ENCODE measurements at places on chromosomes 7 and 10.
A peak's percentile ranks its signal among the peaks of the same experiment; 100 is the strongest.

DNA sequence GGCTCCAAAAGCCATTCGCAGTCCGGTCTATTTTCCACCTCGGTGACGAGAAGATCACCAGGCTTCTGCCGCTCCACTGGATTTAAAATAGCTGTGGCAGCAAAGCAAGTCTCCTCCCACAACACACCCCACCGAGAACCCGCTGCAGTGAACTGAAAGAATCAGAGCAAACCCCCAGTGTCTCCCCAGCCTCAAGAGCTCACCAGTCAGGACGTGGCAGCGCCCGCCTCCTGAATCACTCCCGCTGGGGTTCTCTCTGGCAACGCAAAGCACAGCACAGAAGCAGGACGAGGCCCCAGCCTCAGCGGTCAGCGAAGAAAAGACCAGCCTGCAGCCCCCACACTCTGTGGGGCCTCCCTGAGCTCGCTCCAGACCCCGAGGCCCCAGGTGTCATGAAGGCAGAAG lies 126.1 kb upstream of the PPP2R2D start:
- no peak for DNase-seq

- no peak for DNase-seq
These were observed 86.5 kb upstream of the LRRN3 start for GRCh38 chr7:111004310-111004901.

DNA sequence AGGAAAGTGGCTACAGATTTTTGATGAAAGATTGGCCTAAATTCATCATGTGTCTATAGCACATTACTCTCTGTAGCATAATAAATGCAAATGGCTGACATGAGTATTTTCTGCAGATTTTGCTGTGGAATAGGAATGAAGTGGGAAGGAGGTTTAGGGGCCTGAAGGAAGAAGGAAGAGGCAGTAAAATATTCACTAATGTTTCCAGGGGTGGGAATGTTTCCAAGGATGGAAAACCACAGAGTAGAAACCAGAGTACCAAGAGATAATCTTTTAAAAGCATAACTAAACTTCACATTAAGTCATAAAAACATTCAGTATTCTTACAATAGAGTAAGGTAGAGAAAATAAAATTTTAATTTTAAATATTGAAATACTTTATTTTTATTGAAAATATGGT lies 267.8 kb downstream of the BICC1 start:
- DNase-seq: no peak

GRCh38 chr7:7761340-7761973 lies 43.0 kb upstream of the RPA3 start:
- DNase-seq: peak; percentile 47

DNA sequence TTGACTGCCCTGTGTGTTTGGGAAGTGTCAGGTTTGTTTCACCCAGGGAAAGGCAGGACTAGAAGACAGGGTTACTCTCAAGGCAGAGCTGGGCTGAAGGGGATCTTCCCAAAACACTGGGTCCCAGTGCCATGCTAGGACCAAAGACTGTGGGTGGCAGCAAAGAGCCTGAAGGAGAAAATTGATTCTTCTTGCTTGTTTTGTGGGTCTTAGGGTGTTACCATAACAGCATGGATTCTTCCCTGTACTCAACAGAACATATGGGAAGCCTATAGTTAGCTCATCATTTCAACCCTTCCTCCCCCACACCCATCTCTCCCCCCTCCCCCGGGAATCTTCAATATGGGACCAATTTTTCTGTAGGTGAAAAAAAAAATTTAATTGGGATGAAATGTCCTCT lies 42.3 kb downstream of the TEX36 start:
- DNase-seq: no peak

- DNase-seq: no peak
These were observed 8.3 kb upstream of the DENND10 start for GRCh38 chr10:119095640-119096039.

DNA sequence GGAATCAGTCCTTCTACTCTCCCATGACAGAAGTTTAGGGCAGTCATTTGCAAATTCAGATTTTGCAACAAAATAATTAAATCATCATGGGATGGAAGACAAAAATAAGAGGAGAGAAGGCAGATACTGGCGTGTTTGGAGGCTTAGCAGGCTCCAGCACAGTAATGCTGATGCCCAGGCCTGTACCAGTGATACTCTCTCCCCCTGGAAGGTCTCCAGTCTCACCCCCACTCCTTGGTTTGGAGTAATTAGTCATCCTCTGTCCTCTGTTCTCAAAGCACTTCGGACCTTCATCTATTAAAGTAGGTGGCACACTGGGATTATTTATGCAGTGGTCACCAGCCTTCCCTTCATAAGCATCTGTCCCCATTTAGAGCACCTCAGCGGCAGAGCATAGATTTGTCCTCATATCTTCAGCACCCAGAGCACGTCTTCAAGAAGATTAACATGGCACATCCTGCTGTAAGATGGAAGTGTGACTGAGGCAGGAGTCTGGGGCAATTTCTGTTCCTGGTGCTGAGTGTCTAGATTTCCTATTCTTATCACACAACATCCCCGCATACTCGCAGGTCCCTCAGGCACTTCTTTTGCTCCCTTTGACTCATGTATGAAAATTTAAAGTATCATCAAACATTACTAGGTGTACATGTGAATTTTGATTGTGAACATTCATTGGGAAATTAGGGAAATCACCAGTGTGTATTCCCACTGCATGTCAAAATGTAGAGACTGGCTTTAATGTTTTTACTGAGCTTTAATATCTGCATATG lies 31.3 kb upstream of the TRIL start:
- DNase-seq: no peak

DNA sequence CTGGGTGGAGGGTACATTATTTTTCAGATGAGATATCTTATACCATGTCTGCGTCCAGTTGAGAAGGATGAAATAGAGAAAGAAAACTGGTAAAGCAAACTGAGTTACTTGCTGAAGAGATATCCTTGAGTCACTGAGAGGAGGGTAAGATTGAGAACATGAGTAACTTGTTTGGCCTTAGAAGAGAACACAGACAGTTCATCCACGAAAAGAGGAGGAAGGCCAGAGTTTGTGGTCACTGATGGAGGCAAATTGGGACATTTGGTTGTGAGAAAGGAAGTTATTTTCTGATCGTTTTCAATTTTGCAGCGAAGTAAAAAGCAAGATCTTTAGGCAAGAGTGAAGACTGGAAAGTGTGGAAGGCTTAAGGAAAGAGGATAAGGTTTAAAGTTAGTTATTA lies 15.6 kb downstream of the MBL2 start:
- no peak for DNase-seq

- DNase-seq: no peak
These were observed 26.8 kb upstream of the BTBD16 start for GRCh38 chr10:122244001-122244975.

DNA sequence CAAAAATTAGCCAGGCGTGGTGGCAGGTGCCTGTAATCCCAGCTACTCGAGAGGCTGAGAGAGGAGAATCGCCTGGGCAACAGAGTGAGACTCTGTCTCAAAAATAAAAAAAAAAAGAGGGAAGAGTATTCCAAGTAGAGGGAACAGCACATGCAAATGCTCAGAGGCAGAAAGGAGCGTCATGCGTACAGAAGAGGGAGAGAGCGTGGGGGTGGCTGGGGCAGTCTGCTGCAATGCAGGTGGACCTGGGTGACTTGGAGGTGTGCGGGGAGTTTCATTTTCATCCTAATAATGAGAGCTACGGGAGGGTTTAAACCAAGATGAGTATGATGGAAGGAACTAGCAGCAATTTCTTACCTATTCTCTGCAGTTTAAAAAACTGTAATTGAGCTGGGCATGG lies 28.8 kb downstream of the CLIP2 start:
- DNase-seq: no peak

DNA sequence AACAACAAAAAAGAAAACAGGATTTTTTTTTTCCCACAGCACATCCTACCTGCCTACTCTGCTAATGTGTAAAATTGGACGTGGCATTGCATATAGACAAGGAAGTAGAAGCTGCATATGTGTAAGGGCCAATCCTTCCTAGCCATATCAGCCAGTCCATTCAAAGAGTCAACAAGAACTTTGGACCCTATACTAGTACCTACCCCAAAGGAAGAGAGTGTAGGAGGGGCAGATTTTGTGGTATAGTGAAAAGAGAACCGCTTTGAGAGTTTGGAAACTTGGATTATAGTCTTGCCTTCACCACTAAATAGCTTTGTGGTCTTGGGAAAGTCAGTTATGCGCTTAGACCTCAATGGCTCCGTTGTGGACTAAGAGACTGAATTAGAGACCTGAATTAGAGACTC lies 12.1 kb upstream of the MCU start:
- DNase-seq: no peak

GRCh38 chr7:82390936-82391335 lies 52.6 kb downstream of the CACNA2D1 start:
- DNase-seq: no peak

DNA sequence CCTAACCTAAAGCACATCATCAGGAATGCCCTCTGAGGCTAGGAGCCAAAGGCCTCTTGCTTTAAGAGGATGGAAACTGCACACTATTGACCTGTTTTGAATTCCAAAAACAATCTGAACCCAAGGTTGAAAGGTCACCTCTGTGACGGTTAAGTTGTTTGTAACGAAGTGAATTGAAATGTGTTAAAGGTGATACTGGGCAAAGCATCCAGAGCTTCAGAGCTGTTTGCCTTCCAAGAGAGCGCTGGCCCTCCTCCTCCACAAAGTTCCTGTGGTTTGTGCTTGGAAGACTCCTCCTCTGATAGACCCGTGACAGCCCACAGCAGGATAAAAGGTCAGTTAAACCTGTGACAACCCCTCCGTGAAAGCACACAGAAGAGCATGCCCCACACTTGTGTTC lies 133.7 kb upstream of the CTTNBP2 start:
- DNase-seq: peak; percentile 11

GRCh38 chr7:95169678-95170077 lies 154.7 kb downstream of the PON1 start:
- no peak for DNase-seq

GRCh38 chr7:76022026-76022780 lies 25.6 kb downstream of the STYXL1 start:
- DNase-seq: no peak

GRCh38 chr10:121684276-121684675 lies 86.0 kb upstream of the FGFR2 start:
- DNase-seq: no peak

DNA sequence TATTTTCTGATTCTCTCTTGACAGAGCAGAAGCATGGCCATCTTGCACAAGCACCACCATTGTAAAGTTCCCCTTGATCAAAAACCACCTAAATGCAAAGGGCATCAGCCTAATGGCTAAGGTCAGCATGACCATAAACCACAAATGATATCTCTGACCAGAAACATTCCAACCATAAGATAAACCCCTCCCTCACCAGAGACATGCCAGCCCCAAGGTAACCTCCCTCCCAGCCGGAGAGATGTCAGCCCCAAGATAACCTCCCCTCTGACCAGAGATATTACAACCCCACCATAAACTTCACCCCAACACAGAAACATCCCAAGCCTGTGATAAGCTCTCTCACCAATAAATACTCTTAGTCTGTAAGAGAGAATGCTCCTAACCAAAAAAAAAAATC lies 72.1 kb upstream of the CDK1 start:
- no peak for DNase-seq

- DNase-seq: peak; percentile 14
These were observed 28.4 kb upstream of the ZNF273 start for GRCh38 chr7:64874562-64875250.

GRCh38 chr10:121819049-121819448 lies 108.8 kb downstream of the ATE1 start:
- no peak for DNase-seq

DNA sequence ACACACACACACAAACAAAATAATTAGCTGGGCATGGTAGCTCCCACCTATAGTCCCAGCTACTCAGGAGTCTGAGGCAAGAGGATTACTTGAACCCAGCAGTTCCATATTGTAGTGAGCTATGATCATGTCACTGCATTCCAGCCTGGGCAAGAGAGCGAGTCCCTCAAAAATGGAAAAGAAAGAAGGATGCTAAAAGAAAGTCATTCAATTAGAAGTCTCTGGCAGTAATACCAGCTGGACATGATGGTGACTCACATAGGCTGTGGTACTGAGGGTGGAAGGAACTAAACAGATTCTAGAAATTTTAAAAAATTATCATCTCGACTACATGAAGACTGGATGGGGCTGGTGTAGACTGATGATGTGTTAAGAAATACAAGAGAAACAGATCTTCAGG lies 385.3 kb downstream of the ETV1 start:
- DNase-seq: no peak

- DNase-seq: no peak
These were observed 13.1 kb upstream of the SAMD9L start for GRCh38 chr7:93161181-93161762.

DNA sequence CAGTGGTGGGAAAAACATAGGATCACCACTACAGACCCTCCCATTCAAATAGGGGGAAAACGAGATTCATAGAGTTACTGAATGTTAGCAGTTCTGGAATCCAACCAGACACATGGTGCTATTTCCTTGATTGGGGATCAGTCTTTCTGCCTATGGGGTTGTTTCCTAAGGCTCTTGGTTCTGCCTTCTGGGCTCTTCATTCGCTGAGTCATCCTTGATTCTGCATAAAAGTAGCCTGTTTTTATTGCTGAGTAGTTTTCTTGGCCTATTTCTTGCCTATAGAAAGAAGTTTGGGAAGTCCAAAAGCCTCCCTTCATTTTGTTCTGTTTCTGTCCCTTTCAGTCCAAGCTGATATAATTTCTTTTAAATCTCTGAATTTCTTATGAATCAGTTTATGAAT lies 99.3 kb upstream of the OIT3 start:
- peak; percentile 32 for DNase-seq

- DNase-seq: no peak
These were observed 22.7 kb upstream of the FRMD4A start for GRCh38 chr10:14353291-14353913.

- no peak for DNase-seq
These were observed 29.5 kb downstream of the WASL start for GRCh38 chr7:123719197-123719721.

- no peak for DNase-seq
These were observed 17.2 kb downstream of the INHBA start for GRCh38 chr7:41685684-41686083.

DNA sequence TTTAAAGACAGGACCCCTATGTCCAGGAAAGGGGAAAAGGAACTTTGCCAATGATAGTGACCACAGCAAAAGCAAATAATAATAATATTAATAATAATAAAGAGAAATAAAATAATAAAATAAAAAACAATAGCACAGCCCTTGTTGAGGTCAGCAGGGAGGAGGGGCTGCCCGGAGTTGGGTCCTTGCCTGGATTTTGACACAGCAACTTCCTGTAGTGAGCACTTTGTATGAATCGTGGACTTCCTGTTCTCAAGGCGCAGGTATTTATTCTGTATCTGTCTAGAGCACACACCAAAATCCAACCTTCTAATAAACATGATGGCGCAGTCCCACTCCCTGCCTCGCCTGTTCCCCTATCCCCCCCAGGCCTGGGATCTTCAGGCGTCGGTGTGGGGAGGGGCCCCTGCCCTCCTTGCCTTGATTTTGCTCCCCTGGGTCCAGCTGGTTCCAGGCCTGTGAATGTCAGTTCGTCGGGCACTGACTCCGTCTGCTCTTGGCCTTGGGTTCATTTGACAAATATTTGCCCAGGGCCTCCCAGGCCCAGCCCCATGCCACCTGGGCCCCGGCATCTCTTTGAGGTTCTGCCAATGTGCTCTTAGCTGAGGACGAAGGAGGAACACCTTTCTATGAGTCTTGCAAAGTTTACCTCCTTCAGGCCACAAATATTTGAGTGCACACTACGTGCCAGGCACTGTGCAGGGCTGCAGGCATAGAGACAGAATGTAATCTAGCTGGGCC lies 13.9 kb downstream of the TRIM8 start:
- DNase-seq: peak; percentile 43

- no peak for DNase-seq
These were observed 20.3 kb downstream of the SMURF1 start for GRCh38 chr7:99123571-99124033.

All from kidney tubule cell (primary cell).